ENCODE measurements at places on chromosomes 7 and 10.
A peak's percentile ranks its signal among the peaks of the same experiment; 100 is the strongest.

GRCh38 chr10:108899670-108900069 lies 1023.6 kb downstream of the XPNPEP1 start:
- peak; percentile 13 for DNase-seq

DNA sequence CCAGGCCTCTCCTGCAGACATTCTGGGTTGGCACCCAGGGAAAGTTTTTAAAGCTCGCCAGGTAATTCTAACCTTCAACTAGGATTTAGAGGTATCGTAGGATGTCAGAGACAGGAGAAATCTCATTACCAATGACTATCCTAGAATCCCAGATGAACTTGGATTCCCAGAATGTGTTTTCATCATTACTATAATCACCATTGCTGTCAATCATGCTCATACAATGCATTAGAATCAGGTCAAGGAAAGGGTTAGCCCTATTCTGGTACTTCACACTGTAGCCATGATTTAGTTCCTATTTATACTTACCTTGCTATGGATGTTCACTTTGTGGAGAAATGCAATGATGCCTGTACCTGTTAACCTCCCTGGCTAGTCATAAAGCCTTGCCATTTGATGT lies 67.0 kb upstream of the GPR158 start:
- DNase-seq: no peak

DNA sequence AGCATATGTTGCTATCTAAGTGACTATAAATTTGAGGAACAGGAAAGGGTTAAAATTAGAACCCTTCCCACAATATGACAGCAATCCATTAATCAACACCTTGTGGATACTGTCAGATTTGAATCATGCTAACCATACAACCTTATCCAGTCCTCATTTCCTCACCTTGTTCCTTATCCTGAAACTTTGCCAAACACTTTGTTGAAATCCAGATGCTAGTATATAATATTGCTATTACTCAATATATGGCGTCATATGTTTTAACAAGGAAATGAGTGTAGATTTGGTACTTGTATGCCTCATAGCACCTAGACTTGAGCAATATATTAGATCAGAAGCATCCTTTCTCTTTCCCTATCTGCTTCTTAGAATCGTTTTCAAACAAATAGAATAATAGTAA lies 66.3 kb upstream of the SLC25A13 start:
- DNase-seq: peak; percentile 80

DNA sequence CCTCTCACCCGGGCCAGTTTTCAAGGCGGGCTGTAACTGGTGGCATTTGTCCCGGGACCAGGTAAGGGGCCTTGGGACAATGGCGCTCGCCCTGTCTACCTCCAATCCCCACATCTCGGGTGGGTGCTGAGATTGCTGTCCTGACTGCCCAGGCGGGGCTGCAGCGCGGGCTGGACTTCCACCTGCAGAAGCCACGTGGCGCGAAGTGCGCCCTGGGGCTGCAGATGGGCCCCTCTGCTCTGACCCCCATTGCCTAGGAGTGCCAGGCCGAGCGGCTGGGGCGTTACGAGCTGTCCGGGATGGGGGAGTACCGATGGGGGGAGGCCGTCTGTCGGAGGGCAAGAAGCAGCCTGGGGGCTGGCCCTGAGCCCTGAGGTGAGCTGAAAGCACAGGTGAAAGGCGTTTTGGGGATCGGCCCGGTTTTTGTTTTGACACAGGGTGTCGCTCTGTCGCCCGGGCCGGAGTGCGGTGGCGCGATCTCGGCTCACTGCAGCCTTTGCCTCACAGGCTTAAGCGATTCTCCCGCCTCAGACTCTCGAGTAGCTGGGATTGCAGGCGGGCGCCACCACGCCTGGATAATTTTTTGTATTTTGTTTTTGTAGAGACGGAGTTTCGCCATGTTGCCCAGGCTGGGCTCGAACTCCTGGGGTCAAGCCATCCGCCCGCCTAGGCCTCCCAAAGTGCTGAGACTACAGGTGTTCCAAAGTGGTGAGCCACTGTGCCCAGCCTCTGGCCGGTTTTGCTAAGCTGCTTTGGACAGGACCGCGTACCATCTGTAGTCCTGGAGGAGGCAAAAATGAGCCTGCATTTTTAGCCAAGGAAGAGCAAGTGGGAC lies at the start of gene SFXN2:
SFXN2 (plus strand) TSS at position 16 of the 835 bp plus-strand sequence. CDS start 12,001 bp downstream, outside the sequence.
- no peak for DNase-seq

DNA sequence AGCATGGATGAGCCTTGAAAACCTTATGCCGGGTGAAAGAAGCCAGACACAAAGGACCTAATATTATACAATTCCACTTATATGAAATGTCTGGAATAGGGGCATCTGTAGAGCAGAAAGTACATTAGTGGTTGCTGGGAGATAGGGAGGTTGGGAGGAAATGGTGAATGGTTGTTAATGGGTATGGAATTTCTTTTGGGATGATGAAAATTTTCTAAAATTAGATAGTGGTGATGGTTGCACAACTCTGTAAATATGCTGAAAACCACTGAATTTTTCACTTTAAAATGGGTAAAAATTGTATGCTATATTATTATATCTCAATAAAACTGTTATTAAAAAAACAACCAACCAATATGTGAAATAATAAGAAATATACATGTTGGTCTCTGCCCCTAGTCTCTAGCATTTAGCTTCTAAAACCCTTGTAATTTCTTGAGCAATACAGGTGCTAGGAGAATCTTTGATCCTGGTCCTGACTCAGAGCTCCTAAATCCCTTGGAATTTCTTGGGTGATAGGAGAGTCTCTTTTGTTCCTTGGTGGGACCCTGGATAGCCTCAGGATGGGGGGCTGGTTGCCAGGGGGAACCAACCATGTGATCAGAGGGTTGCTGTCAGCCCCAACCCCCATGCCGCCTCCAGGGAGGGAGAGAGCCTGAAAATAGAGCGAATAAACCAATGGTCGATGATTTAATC lies 64.0 kb downstream of the TACR2 start:
- peak; percentile 16 for DNase-seq

GRCh38 chr10:33880291-33880690 lies 545.8 kb upstream of the NRP1 start:
- no peak for DNase-seq

- DNase-seq: no peak
These were observed 189.4 kb upstream of the LRGUK start for GRCh38 chr7:133937786-133938185.

- DNase-seq: no peak
These were observed 41.6 kb downstream of the MRPS33 start for GRCh38 chr7:140972876-140973829.

- peak; percentile 96 for DNase-seq
These were observed 99.7 kb downstream of the MAPK8 start for GRCh38 chr10:48406204-48406603.

Data from kidney tubule cell (primary cell).